ENCODE measurements at places on chromosomes 3 and 15.

- no peak for DNase-seq
These were observed 334.2 kb upstream of the MDFIC2 start for GRCh38 chr3:70646635-70647034.

- DNase-seq: peak; percentile 32
These were observed 54.7 kb downstream of the FAM81A start for GRCh38 chr15:59492389-59493377.

GRCh38 chr3:186209810-186210752 lies 101.2 kb upstream of the ETV5 start:
- DNase-seq: peak; percentile 28

DNA sequence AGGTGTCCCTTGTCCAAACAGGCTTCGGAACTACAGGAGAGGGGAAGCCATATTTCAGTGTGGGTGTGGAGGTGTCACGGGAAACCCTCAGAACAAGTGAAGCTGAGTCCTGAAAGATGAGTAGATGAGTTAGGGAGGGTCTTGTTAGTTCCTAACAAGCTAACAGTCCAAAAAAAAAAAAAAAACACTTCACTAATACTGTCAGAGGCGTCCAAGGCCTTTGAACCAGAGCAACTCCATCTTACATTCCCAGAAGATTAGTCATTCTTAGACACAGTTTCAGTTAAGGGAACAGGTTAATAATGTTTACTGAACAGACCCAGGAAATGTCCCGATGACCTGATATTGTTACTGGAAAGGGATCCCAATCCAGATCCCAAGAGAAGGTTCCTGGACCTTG lies 7.0 kb upstream of the ATP8B4 start:
- DNase-seq: no peak

DNA sequence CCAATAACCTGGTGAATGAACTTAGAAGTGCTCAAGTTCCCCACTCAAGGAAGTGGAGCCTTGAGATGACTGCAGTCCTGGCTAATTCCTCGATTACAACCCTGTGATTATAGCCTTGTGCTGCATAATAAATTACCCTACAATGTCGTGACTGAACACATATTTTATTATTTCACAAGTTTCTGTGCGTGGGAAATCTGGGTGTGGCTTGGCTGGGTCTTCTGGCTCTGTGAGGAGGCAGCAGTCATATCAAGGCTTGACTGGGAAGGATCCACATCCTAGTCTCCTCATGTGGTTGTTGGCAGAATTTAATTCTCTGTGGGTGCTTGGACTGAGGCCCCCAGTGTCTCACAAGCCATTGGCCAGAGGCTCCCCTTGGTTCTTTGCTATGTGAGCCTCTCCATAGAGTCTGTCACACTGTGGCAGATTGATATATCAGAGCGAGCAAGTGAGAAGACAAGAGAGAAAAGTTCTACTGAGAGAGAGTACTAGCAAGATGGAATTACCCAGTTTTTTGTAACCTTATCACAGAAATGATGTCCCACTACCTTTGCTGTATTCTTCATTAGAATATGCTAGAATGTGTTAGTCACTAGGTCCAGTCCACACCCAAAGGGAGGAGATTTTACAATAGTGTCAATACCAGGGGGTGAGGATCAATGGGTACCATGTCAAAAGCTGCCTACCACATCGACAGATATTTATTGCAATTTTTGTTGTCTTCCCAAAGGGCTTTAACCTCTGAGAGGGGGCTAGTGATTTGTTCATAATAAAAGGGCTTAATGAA lies 102.8 kb upstream of the TBC1D5 start:
- DNase-seq: no peak

DNA sequence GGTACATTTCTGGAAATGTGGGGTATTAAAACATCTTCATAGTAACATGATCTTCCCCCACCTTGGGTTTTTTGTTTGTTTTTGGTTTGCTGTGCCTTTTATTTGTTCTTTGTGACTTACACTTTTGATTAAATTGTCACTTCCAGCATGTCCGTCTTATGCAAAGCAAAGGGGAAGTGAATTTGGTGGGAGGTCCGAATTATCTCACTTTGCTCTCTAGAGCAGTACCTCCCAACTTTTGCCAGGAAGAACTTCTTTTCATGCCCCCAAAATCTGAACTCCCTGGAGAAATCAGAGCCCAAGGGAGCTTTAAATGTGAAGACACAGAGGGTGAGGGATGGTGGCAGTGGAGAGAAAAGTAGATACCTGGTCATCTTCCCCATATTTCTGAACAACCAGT lies 173.1 kb downstream of the IL5RA start:
- no peak for DNase-seq

GRCh38 chr3:156233876-156234275 lies 113.5 kb downstream of the KCNAB1 start:
- DNase-seq: no peak

GRCh38 chr15:41866263-41866703 lies 27.6 kb downstream of the SPTBN5 start:
- no peak for DNase-seq

DNA sequence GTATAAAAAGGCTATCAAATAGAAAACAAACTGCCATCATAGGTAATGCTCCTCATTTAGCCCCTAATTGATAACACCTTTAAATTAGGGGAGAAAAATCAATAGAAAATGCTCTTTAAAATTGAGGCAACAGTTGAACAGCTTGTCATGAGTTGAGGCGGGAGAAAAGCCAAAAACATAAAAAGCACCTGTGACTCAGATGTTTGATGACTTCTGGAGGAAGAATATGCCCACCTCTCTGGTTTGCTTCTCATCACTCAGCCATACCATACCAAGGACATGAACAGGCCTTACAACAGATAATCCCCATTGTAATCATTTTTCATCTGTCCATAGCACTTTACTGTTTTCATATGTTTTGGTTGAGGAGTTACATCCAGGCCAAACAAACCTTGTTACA lies 246.0 kb downstream of the MYRIP start:
- DNase-seq: no peak

DNA sequence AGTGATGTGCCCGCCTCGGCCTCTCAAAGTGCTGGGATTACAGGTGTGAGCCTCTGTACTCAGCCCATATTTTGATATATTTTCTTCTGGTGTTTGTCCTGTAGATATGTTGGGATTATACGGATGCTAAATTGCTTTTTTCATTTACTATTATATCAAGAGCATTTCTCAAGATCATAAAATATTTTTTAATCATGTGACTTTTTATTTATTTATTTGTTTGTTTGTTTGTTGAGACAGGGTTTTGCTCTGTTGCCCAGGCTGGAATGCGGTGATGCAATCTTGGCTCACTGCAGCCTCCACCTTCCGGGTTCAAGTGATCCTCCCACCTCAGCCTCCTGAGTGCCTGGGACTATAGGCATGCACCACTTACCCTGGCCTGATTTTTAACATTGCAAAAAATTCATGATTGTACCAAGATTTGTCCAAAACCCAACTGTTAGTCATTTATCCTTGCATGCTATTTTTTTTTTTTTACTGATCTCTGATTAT lies 2.7 kb upstream of the PXK start:
- DNase-seq: no peak

- no peak for DNase-seq
These were observed 82.6 kb upstream of the TJP1 start for GRCh38 chr15:29904757-29905417.

DNA sequence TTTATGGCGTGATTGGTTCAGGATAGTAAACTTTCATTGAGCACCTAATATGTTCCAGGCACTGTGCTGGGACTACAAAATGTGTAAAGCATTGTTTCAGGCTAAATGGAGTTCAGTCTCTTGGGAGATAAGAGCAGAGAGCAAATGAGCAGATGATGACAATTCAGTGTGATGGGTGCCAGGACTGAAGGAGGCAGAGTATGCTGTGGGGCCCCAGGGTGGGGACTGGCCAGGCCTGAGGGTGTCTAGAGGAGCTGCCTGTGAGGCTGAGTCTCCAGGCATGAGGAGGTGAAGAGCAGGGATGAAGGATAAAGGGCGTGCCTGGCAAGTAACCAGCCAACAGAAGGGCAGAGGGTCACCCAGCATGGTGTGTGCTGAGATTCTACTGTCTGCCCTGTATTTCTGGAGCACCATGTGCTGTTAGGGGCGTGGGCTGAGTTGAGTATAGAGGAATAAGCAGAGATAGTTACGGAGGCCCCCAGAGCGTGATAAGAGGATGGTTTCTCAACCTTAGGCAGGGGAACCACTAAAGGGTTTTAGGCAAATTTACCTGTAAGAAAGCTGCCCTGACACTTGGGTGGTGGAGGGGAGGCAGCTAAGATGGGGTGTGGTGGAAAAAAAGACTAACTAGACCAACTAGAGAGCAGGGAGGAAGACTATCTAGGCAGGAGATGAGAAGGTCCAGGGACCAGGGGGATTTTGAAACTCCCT lies 38.5 kb downstream of the EPHB1 start:
- no peak for DNase-seq

DNA sequence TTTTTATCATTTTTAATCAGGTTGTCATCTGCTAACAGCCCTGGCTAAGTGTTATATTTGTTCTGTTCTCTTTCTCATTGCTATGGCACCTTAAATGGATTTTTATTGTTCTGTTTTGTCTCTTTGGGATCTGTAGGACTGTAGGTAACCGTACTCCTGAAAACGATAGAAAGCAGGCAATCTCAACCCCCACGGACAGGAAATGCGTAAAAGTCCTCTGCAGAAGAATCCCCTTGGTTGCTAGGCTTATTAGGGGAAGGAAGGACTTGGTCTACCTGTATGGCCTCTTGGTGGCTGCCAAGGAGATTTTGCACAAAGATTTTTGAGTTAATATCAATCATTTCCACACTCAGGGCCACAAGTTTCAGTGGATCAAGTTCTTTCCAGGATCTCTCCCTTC lies 571.9 kb upstream of the ZNF385D start:
- DNase-seq: no peak

DNA sequence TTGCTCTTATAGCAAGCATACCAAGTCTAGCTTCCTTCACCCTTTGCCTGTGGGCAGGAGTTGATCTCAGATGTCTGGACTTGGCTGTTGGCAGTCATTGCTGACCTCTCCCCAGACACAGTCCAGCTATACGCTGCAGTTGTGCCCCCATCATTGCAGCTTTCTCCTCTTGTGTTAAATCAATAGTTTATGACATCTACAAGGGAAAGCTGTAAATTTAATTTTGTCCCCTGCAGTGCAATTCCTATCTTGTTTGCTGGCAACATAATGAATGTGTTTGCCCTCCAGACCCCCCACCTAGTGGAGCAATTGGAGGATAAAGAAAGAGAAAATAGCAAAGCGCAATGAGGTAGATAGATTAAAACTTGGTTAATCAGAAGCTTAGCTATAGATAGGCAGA lies 280.2 kb downstream of the LSAMP start:
- DNase-seq: no peak

GRCh38 chr15:62534996-62535395 lies 369.9 kb upstream of the C2CD4B start:
- DNase-seq: no peak

DNA sequence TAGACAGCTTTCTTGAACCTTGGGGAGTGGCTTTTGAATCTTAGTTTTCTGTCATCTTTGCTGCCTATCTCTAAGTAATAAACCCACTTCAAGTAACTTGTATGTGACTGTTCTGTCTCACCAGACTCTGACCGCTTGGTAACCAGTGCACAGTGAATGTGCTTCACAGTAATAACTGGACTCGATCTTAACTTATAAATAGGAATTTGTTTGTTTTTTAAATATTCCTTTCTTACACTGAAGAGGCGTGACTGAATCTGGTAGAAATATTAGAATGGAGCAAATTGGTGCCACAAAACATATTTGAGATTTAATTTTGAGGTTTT lies 318.0 kb downstream of the GBE1 start:
- no peak for DNase-seq

- no peak for DNase-seq
These were observed 556 bp downstream of the PEX5L start for GRCh38 chr3:180036092-180036670.

- DNase-seq: no peak
These were observed 7.6 kb downstream of the SCG3 start for GRCh38 chr15:51688863-51689262.

DNA sequence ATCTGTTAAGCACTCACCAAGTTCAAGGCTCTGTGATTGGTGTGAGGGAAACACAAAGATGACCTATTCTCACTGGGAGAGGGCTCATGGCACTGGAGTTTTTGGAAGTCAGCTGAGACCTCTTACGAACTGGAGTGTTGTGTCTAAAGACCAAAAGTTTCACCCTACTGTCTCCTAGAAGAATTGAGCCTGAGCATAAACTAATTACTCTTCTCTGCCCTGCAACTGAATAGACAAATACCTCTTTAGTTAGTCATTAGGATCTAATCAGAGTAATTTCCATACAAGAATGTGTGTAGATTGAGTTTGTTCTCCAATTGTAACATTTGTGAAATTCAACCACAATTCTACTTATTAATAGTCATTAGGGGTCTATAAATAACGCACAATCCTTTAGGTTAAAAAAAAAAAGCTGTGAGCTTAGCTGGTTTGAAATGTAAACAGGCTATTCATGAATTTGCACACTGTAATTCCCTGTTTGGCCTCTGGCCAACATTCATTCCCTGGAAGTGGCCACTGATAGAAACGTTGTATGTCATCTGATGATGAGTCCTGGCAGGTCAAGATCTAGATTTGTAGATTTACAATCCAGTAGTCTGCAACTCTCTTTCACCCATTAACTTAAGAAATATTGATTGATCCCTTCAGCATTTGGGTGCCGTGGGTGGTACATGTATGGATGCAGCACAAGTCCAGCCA lies 76.8 kb upstream of the SOX14 start:
- DNase-seq: no peak

Data from GM06990 (cell line).